T-helper 2 cell treated with Interferon-gamma antibody and Interleukin-4, amounts not matched to agents 100 ng/mL and 5 ng/mL, for 36 hours (primary cell): ENCODE measurements at places on chromosomes 7 and 10. TPM values are rescaled to one million over a fixed set of nuclear protein-coding genes. Genes with fewer than 3 reads are reported as not detected.

Gene HTRA1
- total RNA-seq = not detected in 2 replicates

Gene LRRN3
- total RNA-seq = 132 and 138 TPM in 2 replicates

Gene ETV1
- total RNA-seq = 0.07 and 0.41 TPM in 2 replicates

Gene OR13A1
- not detected in 2 replicates for total RNA-seq

Gene CPA4
- total RNA-seq = not detected in 2 replicates

Gene HOXA9
- not detected in 2 replicates for total RNA-seq

Gene PKD2L1
- total RNA-seq = 0.14 and 0.20 TPM in 2 replicates

Gene SPDYE11
- total RNA-seq = not detected in 2 replicates

Gene GPER1
- total RNA-seq = 0.14 and 0.25 TPM in 2 replicates

Gene BET1
- total RNA-seq = 21.1 and 21.4 TPM in 2 replicates

Gene HBP1
- 22.1 and 23.2 TPM in 2 replicates for total RNA-seq

Gene MBL2
- not detected in 2 replicates for total RNA-seq

Gene MOGAT3
- not detected in 2 replicates for total RNA-seq

Gene SLC26A3
- total RNA-seq = not detected in 2 replicates

Gene DGKB
- total RNA-seq = not detected in 2 replicates

Gene AKR1D1
- not detected in 2 replicates for total RNA-seq

Gene ENTPD1
- total RNA-seq = 16.8 and 20.4 TPM in 2 replicates

Gene ADAM22
- total RNA-seq = 2.9 and 3.2 TPM in 2 replicates

Gene ITPRID1
- total RNA-seq = not detected in 2 replicates

Gene SAMD8
- total RNA-seq = 10.3 and 10.6 TPM in 2 replicates

Gene CSGALNACT2
- total RNA-seq = 35.9 and 36.9 TPM in 2 replicates

Gene C10orf53
- total RNA-seq = not detected in 2 replicates

Gene NPC1L1
- total RNA-seq = not detected in 2 replicates

Gene OPN4
- total RNA-seq = not detected in 2 replicates

Gene EPO
- total RNA-seq = not detected in 2 replicates

Gene INMT
- 0.77 and 0.89 TPM in 2 replicates for total RNA-seq

Gene AKR1C3
- 2.6 and 3.8 TPM in 2 replicates for total RNA-seq

Gene PLCE1
- total RNA-seq = 0.02 and 0.05 TPM in 2 replicates

Gene UTF1
- total RNA-seq = not detected in 2 replicates

Gene UPK3B
- total RNA-seq = 1.1 and 1.2 TPM in 2 replicates

Gene EXOSC1
- 53.9 and 55.1 TPM in 2 replicates for total RNA-seq

Gene SFTPA1
- total RNA-seq = not detected in 2 replicates

Gene GIMAP7
- total RNA-seq = 188 and 191 TPM in 2 replicates

Gene VSTM4
- total RNA-seq = 0.14 and 0.27 TPM in 2 replicates

Gene FERD3L
- total RNA-seq = not detected in 2 replicates

Gene CAMK2B
- 0.27 and 0.30 TPM in 2 replicates for total RNA-seq

Gene PVRIG
- 46.2 and 49.9 TPM in 2 replicates for total RNA-seq

Gene NEUROG3
- total RNA-seq = not detected in 2 replicates

Gene PNLIPRP3
- not detected in 2 replicates for total RNA-seq

Gene MTERF1
- 18.3 and 18.6 TPM in 2 replicates for total RNA-seq

Gene ACTR3C
- total RNA-seq = 11.0 and 11.7 TPM in 2 replicates

Gene KLHDC10
- 14.5 and 15.0 TPM in 2 replicates for total RNA-seq

Gene ZNF33B
- 27.6 and 30.8 TPM in 2 replicates for total RNA-seq

Gene FAM131B
- total RNA-seq = 0.32 and 0.48 TPM in 2 replicates

Gene GAD2
- not detected in 2 replicates for total RNA-seq

Gene CHST3
- 0.02 and 0.05 TPM in 2 replicates for total RNA-seq

Gene CCDC172
- total RNA-seq = not detected in 2 replicates

Gene HYAL4
- not detected in 2 replicates for total RNA-seq

Gene C7orf57
- total RNA-seq = 0.11 TPM in 1 of 2 replicates, not detected in the other
